ENCODE measurements at places on chromosomes 6 and 20.

GRCh38 chr6:87152526-87152955 is 2.8 kb upstream of the ZNF292 start:
- DNase-seq = no peak

DNA sequence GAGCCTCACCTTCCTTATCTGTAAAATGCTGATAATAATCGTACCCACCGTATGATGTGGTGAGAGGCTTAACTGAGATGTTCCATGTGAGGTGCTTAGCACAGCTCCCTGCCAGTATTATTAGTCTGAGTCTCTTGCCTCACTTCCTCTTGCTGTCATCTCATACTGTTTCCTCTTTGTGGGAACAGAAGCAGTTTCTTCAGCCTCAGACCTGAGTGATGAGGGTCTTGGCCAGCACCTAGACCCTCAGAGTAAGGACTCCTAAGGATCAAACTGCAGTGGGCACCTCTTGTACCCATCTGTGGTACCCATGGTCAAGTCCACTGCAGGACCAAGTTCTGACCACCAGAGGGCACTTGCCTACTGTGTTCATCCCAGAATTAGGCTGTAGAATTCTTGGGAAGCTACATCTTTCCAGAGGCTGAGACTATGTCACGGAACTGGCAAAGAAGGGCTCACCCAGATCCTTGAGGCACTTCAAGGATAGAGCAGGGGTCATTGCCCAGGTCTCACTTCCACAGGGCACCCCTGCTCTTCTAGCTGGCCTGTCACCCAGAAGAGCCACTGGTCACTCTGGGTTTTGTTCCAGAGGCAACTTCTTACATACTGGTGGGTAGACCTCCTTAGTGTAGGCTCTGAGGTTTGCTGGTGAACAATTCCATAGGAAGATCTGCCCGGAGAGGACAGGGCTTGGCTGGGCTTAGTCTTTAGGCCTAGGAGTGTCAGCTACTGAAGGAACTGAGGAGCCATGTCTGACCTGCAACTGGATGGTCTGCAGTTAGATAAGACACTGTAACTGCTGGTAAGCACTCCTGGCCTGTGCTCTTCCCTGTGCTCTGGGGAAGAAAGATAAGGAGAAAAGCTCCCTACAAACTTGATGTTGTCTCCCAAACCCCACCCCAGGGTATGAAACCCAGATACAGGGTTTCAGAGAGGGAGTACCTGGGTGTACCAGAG is 20.6 kb upstream of the SGK2 start:
- DNase-seq = no peak

DNA sequence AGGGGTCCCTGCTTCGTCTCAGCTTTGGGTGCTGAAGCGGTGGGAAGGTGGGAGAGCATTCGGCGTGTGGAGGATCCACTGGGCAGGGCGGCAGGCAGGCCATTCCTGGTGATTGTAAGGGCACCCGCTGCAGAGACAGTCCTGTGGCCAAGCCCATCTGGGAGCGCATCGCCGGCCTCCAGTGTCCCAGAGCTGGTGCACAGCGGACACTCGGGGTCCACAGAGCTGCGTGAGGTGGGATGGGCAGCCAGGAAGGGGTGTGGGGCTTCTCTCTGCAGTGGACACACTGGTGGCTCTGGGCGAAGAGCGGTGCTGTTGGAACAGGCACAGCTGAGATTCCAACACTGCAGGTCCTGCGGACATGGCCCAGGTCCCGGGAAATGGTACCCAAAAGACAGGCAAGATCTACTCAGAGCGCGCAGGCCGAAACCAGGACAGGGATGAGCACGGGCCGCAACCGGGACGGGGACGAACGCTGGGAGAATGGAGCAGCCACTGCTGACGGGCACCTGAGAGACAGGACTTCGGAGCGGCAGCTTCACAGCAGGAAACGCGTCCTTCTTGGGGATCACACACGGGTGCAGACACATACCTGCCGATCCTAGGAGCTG is 188.2 kb downstream of the ERMARD start:
- no peak for DNase-seq

DNA sequence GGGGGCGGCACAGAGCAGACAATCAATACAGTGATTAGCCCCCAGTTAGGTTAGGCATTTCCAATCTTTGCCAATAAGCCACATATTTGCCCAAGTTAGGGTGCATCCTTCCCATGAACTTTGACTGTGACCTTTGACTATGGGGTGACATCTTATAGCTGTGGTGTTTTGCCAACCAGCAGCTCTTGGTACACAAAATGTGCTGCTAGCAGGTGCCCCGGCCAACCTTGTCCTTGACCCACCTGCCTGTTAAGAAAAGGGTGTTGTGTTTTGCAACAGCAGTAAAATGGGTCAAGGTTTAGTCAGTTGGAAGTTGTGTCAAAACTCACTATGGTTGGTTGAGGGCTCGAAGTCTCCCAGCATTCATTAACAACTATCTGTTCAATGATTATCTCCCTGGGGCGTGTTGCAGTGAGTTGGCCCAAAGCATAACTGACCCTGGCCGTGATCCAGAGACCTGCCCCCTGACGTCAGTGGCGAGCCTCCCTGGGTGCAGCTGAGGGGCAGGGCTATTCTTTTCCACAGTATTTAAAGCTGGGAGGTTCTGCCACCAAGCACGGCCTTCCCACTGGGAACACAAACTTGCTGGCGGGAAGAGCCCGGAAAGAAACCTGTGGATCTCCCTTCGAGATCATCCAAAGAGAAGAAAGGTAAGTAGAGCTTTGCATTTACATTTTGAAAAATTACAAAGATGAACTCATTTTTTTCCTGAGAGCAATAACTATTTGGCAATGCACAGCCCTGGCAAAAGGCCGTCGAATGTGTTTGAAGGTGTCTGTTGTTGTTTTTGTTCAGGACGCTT is at the start of gene PCK1:
Gene PCK1, plus strand, starts transcription at position 557 of the 802 bp plus-strand sequence. CDS start 302 bp downstream, outside the sequence.
- DNase-seq = no peak

GRCh38 chr6:119243657-119244056 is 105.9 kb downstream of the MAN1A1 start:
- no peak for DNase-seq

GRCh38 chr20:7155282-7155681 is 387.8 kb downstream of the BMP2 start:
- DNase-seq = no peak

DNA sequence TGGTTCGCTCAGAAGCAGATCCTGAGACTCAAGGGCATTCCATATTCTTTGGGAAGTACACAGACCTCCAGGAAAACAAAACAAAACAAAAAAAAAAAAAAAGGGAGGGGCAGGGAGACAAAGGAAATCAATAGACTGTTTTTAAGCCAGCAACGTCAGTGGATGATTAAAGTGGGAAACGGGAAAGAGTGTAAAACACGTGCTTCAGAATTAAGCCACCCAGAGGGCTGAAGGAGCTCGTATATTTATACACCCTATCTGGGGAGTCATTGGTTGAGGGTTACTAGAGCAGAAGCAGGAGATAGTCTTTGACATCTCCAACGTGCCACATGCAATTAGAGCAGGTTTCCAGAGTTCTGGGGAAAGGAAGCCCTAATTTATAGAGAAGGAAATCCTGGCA is 26.2 kb downstream of the PDE7B start:
- no peak for DNase-seq

GRCh38 chr6:150177259-150177951 is 34.6 kb downstream of the PPP1R14C start:
- no peak for DNase-seq

DNA sequence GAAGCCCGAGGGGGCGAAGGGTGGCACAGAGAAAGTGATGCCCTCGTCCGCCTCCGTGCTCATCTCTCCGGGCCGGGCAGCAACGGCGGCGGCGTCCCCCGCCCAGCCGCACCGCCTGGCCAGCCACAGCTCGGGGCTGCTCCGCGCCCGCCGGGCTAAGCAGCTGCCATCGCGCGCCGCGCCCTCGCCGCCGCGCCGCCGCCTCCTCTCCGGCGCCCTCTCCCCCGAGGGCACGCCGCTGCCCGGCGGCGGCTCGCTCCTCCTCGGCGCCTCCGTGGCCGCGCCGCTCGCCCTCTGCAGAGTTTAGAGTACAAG is 225 bp downstream of the MAP3K5 start:
- DNase-seq = no peak

- no peak for DNase-seq
Measured at GRCh38 chr20:44083220-44083933, 103.6 kb downstream of the JPH2 start.

DNA sequence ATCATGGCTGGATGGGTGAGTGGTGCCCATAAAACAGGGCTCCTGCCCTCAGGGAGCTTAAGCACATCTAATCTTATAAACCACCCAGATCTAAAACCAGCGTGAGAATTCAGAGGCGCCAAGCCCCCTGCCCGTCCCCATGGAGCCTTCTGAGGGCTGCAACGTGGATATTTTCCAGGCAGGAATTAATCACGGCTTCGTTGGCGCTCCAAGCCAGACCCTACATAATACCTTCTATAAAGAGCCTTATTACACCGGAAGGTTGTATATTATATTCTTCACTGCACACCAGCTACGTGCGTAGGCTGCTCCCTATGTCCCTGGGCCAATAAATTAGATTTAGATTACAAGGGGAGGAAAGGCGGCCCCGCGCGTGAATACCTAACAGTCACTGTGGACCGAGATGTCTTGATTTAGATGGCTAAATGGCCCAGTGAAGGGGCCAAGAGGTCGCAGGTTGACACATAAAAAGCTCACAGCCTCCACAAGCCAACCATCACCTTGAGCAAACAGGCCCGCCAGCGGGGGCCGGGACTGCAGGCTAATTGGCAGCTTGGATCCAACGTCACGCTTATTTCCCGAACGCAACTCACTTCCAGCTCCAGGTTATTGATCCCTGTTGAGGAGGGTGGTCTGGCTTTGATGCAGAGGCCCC is 64.7 kb upstream of the APCDD1L start:
- no peak for DNase-seq

DNA sequence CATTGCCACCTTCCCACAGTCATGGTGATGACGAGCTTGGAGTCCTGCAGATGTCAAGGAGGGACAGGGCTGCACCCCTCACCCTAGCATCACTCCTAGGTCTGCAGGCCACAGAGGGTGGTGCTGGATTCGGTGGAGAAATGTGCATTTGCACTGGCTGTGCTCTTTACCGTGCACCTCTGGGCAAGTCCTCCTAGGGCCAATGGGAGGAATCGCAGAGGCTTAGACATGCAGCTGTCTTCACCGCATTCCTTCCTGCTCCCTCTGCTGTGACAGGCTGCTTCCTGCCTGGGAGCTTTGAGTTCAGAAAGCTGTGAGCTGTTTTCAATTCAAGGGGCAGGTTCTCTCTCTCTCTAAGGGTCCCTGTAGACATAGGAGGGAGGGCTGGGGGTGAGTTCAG is 85.1 kb downstream of the EDN3 start:
- DNase-seq = peak; percentile 16

All from central memory CD4-positive, alpha-beta T cell (primary cell).